Cardiac muscle cell (in vitro differentiated cells and primary cell): ENCODE measurements at places on chromosomes 3 and 15.

DNA sequence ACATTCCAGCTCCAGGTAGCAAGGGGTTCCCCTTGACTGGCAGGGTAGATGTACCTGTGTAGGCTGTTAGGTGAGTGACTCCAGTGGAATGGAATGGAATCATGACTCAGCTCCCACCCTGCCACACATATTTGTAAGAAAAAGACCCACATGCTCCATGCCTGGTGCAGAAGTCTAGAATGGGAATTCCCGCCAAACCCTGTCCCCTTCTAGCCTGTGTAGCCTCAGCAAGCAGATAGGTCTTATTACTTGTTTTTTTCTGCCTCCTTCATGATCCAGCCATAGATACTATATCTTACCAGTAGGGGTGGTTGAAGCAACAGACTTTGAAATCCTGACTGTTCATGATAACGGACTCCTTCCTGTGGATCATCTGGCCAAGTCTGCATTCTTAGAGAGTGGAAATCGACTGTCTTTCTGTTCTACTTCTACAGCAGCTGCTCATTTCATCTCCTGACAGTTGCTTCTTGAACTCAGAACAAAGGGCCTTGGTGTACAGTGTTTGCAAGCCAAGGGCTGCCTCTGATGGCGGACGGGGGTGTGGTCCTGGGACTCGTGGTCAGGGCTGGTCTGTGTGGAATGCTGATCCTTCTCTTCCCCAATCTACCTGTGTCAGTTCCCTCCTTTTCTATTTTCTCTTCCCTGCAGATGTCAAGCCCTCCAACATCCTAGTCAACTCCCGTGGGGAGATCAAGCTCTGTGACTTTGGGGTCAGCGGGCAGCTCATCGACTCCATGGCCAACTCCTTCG, 16.3 kb downstream of the SNAPC5 start:
- DNase-seq: no peak

DNA sequence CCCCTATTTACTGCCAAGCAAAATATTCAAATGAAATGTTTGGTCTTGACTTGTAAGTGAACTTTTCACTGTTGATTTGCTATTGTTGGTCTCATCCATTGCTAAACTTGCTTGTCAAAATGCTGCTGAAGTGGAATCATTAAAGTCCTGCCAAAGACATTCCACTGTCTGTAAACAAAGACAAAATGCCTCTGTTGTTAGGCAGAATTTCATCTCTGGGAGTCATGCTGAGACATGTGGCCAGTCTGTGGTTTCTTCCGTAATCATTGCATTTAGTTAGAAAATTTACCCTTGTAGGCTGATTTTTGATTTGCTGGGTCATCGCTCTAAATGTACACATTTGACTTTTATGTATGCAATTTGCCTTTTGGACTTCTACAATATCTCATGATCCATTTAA, 577.7 kb downstream of the MECOM start:
- DNase-seq: peak; percentile 96

- no peak for DNase-seq
These were observed 80.0 kb upstream of the RORA start for GRCh38 chr15:61309031-61309511.

DNA sequence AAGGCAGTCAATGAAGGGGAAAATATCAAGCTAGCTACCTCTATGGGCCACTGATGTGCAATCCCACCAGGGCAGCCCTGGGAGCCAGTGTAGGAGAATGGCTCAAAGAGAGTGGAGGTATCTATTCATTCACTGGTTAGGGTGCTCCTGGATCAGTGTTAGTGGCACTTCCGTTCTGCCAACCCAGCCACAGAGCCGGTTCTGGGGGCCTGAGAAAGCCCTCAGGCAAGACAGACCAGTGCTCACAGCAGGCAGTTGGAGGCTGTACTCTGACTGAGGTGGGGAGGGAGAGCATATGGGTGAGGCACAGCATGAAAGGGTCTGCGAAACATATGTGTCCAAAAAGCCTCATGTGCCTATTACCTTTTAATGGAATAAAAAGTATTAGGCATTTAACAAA, 109.3 kb downstream of the KCNMB2 start:
- DNase-seq: no peak

DNA sequence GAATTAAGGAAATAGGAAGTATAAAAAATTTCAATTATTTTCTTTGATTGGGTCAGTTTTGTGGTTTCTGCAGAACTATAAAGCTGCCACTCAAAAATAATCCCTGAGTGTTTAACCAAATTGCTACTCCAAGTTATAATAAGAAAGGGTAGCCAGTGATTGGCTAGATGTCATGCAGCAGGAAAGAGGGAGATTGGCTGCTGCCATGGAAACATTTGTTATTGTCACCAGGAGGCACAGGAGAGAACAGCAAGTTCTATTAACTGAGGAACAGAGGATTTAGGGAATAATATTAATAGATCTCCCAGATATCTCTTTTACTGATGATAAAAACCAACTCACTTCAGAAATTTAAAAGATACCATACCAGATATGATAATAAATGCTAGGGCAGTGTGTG, 42.6 kb downstream of the CLDN1 start:
- no peak for DNase-seq
